ENCODE measurements at places on chromosomes 7 and 10. TPM values are rescaled to one million over a fixed set of nuclear protein-coding genes. Genes with fewer than 3 reads are reported as not detected.

DNA sequence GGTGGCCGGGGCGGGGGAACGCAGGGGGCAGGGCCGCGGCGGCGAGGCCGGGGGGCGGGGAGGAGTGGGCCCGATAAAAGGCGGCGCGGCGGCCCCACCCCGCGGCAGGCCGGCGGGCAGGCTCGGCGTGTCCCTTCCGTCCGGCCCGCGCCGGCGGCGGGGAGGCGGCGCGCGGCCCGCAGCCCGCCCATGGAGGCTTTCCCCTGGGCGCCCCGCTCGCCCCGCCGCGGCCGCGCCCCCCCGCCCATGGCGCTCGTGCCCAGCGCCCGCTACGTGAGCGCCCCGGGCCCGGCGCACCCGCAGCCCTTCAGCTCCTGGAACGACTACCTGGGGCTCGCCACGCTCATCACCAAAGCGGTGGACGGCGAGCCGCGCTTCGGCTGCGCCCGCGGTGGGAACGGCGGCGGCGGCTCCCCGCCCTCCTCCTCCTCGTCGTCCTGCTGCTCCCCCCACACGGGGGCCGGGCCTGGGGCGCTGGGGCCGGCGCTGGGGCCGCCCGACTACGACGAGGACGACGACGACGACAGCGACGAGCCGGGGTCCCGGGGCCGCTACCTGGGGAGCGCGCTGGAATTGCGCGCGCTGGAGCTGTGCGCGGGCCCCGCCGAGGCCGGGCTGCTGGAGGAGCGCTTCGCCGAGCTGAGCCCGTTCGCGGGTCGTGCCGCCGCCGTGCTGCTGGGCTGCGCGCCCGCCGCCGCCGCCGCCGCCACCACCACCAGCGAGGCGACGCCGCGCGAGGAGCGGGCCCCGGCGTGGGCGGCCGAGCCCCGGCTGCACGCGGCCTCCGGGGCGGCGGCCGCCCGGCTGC lies at the start of gene NANOS1:
Gene NANOS1, plus strand, starts transcription at position 102 of the 808 bp plus-strand sequence. Its CDS starts 88 bp downstream, at position 190.
- DNase-seq, result peak; percentile 39

DNA sequence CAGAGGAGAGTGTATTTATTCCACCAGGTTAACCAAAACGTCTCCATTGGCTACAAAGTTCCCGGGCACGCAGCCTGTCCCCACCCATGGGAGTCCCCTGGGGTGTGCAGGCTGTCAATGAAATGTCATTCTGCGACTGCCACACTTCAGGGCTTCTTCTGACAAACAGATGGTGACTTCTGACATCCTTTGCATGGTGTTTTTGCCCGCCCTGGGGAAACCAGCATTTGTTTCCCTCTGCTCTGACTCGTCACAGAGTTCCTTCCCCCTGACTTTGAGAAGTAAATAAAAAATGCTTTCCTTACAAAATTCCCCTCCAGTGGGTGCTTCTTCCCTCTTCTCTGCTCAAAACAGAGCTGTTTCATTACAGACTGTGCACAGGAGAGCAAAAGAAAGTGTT lies 38.2 kb downstream of the TNS3 start:
- DNase-seq, result no peak

DNA sequence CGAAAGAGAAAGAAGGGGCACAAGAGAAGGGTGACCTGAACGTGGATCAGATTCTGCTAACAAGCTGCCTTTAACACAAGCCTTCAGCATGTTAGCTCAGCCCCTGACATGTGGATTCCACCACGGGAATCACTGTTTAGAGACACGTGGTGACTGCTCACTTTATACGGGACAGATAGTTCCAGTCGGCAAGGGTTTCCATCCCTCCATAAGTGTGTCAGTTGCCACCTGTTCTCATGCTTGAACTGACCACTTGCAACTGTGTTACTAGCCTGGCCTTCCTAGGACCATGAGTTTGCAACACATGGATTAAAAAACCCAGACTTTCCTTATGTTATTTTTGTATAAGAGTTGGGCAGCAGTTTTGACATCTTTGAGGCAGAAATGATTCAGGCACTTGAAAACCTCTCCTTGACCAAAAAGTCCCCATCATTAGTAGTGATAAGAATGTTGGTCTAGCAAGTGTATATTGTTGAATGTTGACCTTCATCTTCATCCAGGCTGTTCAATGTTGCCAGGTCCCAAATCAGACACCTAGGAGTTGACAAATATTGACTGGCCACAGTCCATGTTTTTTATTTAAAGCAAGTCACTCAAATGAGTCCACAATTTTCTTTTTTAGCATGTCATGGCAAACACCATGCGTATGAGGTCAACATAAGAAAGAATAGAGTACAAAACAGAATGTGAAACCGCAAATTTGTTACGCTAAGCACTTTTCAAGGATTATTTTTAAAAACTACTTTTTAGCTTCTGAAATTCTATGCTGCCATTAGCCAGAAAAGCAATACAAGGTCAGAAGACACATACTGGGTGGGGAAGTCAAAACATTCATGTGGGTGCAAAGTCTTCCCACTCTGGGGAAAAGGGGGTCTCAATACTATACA lies 101.6 kb downstream of the ABLIM1 start:
- DNase-seq, result no peak

DNA sequence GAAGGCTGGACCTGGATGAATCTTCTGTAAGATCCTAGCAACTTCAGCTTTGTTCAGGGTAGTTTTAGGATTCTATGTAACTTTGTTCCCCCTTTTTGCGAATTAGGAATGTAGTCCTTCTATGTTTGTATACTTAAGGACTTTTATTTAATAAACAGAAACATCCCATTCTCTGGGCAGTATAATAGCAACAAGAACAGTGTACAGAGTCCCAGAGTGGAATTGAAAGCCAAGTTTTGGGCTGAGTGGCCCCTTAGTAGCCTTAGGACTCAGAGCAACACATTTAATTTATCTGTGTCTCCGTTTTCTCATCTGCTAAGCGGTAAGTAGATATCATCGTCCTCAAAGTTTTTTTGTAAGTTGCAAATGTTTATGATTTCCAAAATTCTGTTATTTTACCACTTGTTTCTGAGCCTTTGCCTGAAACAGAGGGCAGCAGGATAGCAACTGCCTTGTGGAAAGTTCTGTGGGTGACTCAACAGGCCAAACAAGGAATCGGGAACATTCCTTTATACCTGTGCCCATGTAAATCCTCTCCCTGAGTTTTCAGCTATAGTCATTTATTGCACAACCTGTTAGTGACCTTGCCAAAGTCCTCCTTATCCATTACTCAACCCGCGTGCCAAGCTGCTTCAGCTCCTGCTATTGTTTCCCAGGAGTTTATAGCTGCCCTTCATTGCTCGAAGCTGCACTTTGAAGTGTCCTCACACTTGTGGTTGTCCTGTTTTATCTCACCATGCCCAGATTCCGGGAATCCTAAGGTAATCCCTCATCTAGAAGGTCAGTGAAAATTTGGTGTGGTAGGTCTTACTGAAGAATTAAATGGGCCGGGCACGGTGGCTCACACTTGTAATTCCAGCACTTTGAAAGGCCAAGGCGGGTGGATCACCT lies 199.1 kb upstream of the AHR start:
- DNase-seq, result peak; percentile 96

GRCh38 chr10:97030894-97031293 lies 154.9 kb downstream of the SLIT1 start:
- no peak for DNase-seq

The DENND2A gene
- total RNA-seq, result 0.37 TPM

The ZNF488 gene
- 0.67 TPM for total RNA-seq

The PAPOLB gene
- under 0.01 TPM for total RNA-seq

The LGI1 gene
- not detected for total RNA-seq

Data from mammary epithelial cell (primary cell).